ENCODE measurements at places on chromosomes 4 and X.

- DNase-seq: no peak
Measured at GRCh38 chr4:185775792-185776555, 36.0 kb downstream of the SORBS2 start.

- peak; percentile 2 for DNase-seq
Measured at GRCh38 chrX:3461397-3462165, 115.1 kb upstream of the MXRA5 start.

DNA sequence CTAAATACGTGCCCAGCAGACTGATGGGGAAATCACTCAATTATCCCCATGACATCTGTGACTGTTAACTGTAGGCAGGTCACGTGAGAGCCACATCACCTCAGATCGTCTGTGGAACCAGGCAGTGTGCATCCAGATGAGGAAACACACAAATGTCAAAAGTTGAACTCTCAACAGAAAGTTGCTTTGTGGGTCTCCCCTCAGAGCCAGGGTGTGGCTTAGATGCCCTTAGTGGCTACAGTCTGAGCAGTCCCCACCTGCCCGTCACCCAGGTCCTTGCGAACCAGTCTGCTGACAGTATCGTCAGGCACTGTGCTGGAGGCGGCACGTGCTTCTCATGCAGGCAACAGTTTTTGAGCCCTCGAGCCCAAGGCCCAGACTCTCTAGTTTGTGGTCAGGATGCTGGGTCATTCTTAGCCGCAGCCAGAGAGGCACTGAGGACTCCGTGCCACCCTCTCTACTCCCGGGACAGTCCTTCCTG is 10.8 kb downstream of the TMEM187 start:
- peak; percentile 85 for DNase-seq

DNA sequence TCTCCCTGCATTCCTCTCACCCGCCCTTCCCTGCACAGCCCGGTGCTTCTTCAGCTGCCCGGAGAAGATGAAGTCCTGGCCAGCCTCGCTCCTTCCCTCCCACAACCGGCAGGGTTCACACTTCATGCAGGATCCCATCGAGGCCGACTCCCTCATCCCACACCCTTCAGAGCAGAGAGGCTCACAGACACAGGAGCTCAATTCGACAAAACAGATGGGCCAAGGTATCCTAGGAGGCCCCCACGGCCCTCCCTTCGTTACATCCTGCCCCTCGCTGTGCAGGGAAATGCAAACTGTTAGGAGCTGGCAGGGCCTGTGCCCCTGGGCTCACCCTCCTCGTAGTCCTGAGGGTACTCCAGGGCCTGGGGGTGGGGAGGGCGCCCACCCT is 238.1 kb downstream of the DHRSX start:
- DNase-seq: no peak

GRCh38 chrX:101257448-101258258 is 33.5 kb downstream of the TAF7L start:
- no peak for DNase-seq

GRCh38 chr4:78622253-78622979 is 70.8 kb downstream of the ANXA3 start:
- DNase-seq: no peak

All from CD14-positive monocyte (primary cell).